ENCODE measurements at places on chromosomes 5 and 9.

DNA sequence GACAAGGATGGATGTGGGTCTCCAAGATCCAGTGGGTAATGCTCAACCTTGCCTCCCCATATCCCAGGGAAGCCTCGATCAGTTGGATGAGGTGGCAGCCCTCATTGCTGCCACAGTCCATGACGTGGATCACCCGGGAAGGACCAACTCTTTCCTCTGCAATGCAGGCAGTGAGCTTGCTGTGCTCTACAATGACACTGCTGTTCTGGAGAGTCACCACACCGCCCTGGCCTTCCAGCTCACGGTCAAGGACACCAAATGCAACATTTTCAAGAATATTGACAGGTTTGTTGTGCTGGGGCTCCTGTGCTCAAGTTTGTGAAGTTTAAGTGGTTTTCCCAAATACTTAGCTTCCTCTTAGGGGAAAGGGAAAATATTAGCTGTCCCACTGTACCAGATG is 74.0 kb downstream of the WDR41 start:
- no peak for DNase-seq

DNA sequence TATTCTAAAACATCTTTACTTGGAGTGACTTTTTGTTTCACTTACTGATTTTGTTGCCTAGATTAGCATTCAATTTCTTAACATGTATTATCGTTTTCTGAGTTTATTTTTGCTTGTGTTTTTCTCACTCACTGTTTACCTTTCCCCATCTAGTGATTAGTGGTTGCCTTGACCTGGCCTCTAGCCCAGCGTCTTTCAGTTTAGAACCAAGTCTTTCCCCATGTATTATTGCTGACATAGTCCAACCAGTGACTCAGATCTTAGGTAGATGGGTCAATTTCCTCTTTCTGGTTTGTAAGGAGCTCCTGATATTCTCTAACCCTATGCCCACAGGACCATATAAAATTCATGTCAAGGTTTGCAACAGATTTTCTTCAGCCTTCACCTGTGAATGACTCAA is 135.5 kb downstream of the PRR16 start:
- no peak for DNase-seq

DNA sequence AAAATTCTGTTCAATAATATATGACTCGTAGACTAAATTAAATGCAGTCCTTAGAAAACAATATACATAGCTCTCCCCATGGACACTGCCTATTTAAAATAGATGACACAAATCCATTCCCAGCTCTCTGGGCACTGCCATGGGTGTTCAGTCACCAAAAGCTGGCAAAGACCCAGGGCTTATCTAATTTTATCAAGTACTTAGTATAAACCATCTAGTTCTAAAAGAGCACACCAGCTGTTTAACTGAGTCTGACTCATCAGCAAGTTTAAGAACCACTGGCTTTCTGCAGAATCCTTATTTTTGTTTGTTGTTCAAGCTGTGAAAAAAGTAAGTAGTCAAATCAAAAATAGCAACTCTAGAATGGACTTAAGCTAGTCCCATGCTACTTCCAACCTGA is 107.6 kb downstream of the PLPP1 start:
- DNase-seq, result no peak

DNA sequence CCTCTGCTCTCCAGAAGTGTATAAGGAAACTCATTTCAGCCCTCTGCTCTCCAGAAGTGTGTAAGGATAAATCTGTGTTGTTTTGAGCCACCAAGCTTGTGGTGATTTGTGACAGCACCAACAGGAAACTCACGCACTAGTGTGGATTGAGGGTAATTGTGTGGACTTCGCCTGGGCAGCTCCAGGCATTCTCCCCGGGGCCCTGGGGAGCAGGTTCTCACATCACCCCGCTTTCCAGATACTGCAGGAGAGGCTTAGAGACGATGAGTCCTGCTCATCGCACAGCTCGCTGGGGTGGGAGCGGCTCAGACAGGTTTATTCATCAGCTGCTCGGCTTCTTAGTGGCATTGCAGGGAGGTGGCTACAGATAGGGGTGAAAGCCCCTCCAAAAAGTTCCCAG is 38.4 kb upstream of the RNF130 start:
- DNase-seq, result no peak

GRCh38 chr5:149767281-149767550 is 37.1 kb downstream of the PPARGC1B start:
- DNase-seq, result no peak

GRCh38 chr5:17766031-17766430 is 131.8 kb downstream of the TAF11L14 start:
- DNase-seq, result no peak

GRCh38 chr5:2566284-2566683 is 185.2 kb downstream of the IRX2 start:
- no peak for DNase-seq

GRCh38 chr5:105230516-105231157 is 1668.0 kb upstream of the NUDT12 start:
- no peak for DNase-seq

DNA sequence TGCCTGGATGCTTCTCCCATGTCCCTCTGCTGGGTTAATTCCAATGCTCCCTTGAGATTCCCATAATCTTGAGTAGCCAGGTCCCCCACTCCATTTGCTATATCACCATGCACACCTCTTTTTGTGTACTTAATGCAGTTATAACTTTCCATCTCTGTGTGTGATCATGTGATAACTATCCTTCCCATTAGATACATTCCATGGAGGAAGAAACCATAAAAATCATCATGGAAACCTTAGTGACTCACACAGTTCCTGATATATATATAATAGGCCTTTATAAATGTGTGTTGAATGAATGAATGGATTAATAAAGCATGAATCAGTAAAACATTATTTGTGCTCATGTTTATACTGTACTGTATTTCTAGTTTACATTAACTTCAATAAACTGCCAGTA is 104.6 kb downstream of the PCSK5 start:
- no peak for DNase-seq

DNA sequence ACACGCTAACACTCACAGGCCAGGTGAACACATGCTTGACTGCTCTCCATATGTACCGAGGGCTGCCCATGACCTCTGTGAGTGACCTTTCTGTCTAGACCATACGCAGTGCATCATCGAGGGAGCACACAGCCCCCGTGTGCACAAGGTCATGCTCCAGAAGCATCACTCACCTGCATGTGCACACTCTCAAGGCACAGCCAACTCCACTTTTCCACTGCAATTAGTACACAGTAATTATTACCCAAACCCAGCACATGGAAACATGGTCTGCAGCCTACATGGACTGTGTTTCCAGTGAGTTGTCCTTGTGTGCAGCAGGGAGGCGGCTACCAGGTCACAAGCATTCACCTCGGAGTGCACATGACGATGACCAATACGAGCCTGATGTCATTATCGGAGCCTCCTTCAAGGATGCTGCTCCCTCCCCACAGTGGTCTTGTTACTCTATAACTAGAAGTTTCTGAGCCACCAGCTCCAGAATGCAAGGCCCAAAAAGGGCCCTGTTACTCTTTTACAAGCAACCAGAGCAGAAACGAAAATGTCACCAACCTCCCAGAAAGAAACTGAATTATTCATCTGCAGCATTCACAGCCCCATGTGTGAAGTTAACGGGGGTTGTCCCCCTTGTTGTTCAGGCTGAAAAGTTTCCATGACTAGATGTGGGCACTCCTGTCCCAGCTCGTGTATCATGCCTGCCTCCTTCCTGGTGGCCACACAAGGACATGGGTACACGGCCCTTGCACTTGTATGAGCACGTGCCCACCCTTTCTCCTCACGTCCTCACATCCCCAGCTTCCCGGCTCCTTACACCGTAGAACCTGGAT is 31.2 kb downstream of the SEMA4D start:
- no peak for DNase-seq

DNA sequence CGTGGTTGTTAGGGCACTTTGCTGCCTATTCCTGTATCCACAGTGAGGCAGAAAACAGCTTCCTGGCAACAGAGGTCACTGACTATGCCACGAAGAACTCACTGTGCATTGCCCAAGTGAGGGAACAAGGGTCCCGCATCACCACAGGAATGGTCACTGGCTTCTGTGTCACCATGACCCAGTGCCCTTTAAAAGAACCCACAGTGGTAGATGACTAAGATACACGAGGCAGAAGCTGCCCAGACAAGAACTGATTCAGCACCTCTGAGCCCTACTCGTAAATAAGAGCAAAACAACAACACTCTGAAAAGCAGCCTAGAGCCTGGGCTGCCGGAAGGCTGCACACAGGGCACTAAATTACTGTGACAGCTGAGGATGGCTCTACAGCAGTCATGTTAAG is 236.6 kb upstream of the RASEF start:
- DNase-seq, result no peak

GRCh38 chr9:94778013-94778412 is 51.5 kb downstream of the AOPEP start:
- DNase-seq, result no peak

GRCh38 chr5:175696139-175696854 is 38.4 kb downstream of the HRH2 start:
- no peak for DNase-seq

DNA sequence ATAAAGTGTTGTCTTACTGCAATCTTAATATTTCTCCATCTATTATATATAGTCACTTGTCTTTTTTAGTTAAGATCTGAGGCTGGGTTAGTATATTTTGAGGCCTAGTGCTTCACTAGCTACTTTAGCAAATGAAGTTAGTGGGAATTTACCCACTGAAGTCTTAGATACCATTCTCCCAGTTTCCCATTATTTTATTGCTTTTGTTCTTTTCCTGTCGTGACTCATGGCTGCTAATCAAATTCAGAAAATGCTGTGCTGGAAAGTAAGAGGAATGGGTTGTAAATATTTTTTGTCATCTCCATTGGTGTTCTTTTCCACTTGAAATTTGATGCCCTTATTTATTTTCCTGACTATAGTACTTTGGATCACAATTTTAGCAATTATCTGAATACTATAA is 14.2 kb downstream of the TCERG1 start:
- DNase-seq, result no peak

DNA sequence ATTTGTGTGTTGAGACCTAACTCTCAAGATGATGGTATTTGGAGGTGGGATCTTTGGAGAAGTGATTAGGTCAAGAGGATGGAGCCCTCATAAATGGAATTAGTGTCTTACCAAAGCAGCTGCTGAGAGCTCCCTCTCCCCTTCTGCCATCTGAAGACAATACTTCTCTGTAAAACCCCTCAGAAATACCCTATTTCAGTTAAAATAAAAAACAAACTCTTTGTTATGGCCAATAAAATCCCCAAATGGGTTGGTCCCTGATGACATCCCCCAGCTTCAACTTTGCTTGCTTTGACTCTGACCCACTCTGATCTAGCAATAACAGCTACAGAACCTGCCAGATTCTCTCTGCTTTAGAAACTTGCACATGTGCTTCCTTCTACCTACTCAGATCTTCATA is 100.9 kb downstream of the SNCAIP start:
- DNase-seq, result no peak
